ENCODE measurements at places on chromosomes 2 and 18. TPM values are rescaled to one million over a fixed set of nuclear protein-coding genes. Genes with fewer than 3 reads are reported as not detected.

The ODC1 gene
- 147 TPM for total RNA-seq

The DNAJC5G gene
- total RNA-seq: not detected

The GREB1L gene
- not detected for total RNA-seq

The MDH1B gene
- 0.99 TPM for total RNA-seq

The ZNF385B gene
- total RNA-seq: not detected

The NEB gene
- 0.17 TPM for total RNA-seq

The TMEM247 gene
- not detected for total RNA-seq

The RPRM gene
- total RNA-seq: 0.15 TPM

The PAX8 gene
- 1.5 TPM for total RNA-seq

The GDF7 gene
- not detected for total RNA-seq

The CYS1 gene
- total RNA-seq: 7.3 TPM

The ALPI gene
- total RNA-seq: not detected

The KCNE4 gene
- total RNA-seq: 21.2 TPM

The FSIP2 gene
- total RNA-seq: 0.15 TPM

The DSC2 gene
- not detected for total RNA-seq

The TCF7L1 gene
- 2.5 TPM for total RNA-seq

Data from smooth muscle cell of trachea (primary cell).